ENCODE measurements at places on chromosomes 11 and 22.

- no peak for DNase-seq
These were observed 21.1 kb downstream of the SHISA8 start for GRCh38 chr22:41893591-41894375.

- peak; percentile 97 for DNase-seq
These were observed 952 bp downstream of the YAP1 start for GRCh38 chr11:102111011-102111786.

DNA sequence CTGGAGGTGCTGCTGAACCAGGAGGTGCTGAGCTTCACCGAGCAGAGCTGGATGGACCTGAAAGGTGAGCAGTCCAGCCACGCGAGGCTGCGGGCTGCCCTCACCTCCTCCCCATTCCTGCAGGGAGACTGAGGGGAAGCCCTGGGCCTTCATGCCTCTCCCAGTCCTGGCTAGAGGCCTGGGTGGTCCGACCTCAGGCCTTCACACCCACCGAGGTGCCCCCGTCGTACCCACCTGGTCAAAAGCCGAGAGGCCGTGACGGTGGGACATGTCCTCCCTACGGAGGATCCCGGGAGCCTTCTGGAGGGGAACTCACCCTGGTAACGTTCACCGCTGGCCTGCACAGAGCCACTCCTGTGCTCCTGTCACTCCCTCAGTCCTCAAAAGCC, 5.1 kb downstream of the SUSD2 start:
- no peak for DNase-seq

DNA sequence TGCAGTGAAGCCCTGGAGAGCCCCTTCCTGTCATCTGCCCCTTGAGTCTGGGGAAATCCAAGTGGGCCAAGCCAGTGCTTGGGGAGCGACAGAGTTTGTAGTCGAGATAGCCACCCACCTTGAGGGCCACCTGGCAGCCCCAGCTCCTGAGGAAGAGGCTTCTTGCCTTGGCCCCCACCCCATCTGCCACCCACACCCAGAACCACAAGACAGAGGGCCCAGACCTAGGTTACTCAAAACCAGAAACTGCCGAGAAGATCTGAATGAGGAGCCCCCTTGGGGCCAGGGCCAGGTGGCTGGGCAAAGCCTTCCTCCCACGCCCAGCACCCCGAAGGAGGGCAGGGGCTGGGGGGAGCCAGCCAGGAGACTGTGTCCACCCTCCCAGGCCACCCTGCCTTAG, 18.8 kb upstream of the PRR5 start:
- no peak for DNase-seq

GRCh38 chr11:75428281-75428724, 4.7 kb downstream of the KLHL35 start:
- peak; percentile 89 for DNase-seq

GRCh38 chr22:46578824-46579561, 41.2 kb upstream of the GRAMD4 start:
- DNase-seq, result peak; percentile 65

- no peak for DNase-seq
These were observed 366.2 kb upstream of the CCDC179 start for GRCh38 chr11:23226331-23227077.

GRCh38 chr11:5380740-5381342, 2.8 kb upstream of the OR51M1 start:
- no peak for DNase-seq

DNA sequence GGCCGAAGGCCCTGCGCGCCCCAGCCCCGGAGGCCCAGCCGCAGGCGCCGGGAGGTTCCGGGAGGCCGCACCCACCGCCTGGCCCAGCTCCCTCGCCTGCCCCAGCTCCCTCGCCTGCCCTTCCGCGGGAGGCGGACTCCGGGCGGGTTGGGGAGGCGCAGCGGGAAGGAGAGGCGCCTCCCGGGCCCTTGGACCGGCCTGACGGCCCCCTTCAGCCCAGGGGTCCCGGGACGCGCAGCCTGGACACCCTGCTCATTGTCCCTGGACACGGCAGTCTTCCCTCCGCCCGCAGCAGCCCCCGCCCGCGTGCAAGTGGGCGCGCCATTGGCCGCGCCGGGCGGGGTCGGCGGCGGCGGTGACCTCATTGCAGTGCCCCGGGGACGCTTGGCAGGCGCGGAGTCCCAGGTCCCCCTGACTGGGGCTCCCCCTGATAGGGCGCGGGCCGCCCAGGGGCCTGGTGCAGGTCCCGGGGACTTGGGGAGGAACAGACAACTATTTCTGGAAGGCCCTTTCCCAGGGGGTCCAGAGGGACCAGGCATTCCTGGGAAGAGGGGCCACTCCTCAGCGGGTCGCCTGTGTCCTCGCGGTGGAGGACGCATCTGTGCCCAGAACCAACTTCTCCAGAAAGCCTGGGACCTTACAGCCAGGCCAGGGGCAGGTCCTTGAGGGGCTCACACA, 501 bp downstream of the CD151 start:
- no peak for DNase-seq

- no peak for DNase-seq
These were observed 83.3 kb upstream of the SUSD2 start for GRCh38 chr22:24097961-24098391.

- DNase-seq, result no peak
These were observed 19.8 kb upstream of the PPP2R1B start for GRCh38 chr11:111785886-111786412.

DNA sequence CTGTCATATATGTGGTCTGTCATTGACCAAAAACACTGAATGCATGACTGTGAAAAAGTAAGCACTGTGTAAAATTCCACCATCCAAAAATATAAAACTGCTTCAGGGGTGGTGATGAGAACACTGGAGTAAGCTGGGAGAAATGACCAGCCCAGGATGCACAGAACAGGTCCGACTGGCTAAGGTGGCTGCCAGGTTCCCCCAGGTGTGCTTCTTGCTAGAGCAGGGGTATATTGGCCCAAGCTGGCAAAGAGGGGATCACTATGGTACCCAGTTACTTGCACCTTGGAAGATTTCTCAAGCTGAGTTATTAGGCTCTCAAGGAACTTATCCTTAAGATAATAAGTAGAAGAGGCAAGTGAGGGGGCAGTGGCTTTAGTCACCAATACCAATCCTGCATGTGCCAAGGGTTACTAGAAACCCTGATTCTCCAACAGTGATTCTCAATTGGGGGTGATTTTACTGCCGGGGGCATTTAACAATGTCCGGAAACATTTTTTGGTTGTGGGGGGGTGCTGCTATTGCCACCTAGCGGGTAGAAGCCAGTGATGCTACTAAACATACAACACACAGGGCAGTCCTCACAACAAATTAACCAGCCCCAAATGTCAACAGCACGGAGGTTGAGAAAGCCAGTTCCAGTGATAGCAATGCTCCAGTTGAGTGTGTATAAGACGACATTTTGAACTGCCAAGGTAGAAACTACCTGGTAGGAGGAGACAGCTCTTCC, 15.7 kb downstream of the SNU13 start:
- DNase-seq, result no peak

DNA sequence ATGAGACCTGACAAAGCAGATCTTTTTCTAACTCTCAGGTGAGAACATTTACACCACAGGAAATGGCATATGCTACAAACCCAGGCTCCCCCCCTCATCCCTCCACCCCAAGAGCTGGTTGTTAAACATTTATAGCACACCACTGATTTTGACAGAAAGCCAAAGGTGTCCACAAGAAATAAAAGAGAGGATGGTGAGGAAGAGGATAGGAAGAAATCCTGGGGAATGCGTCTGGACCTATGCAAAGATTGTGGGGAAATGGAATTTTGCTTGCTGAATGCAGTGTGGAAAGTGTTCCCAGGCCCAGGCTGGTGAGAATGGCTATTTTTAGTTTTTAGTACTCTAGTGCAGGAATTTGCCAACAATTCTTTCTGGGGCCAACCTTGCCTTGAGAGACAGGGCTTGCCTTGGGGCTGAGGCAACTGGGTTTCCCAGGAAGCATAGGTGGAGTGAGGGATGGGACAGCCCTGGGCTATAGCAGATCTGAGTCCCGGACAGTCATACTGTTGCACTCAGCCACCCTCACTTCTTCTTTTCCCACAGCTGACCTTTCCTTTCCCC, 163.9 kb downstream of the ADAMTS15 start:
- DNase-seq, result no peak

DNA sequence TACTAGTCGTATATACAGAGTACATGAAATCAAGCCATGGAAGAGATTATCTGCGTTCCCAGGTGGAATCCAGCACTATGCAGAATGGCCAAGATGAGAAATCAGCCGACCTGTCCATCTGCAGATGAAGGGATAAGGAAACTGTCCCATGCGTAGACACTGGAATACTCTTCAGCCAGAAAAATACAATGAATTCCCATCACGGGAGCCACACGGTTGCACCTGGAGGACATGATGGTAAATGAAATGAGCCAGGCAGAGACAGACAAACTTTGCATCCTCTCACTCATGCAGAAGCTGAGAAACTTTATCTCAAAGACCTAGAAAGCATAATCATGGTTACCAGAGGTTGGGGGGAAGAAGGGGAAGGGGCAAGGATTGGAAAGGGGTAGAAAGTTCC, 111.9 kb upstream of the TOP3B start:
- DNase-seq, result no peak

- DNase-seq, result no peak
These were observed 110.7 kb upstream of the ANO5 start for GRCh38 chr11:22082178-22082577.

GRCh38 chr11:22928207-22928917, 68.1 kb upstream of the CCDC179 start:
- DNase-seq, result no peak

- DNase-seq, result no peak
These were observed 56.6 kb downstream of the ARHGEF12 start for GRCh38 chr11:120392793-120393192.

- DNase-seq, result peak; percentile 29
These were observed 1377.4 kb downstream of the BRD1 start for GRCh38 chr22:48450188-48450825.

DNA sequence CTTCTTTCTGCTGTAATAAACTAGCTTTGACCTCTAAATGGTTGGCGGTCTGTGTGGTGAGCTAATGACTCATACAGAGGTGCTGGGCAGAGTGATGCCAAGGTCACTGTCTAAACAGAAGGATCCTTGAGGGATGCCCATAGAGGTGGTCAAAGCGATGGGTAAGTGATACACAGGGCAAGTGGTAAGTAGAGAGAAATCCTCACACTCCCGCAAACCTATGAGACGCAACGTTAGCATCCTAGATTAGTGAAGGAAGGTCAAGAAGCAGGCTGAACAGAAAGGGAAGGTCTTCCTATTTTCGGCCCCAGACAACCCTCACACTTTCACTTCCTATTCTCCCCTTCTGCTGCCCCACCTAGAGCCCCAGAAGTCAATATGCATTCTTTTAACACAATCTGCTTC, 65.6 kb upstream of the SESN3 start:
- DNase-seq, result no peak

- DNase-seq, result no peak
These were observed 396.4 kb upstream of the CCDC90B start for GRCh38 chr11:83682611-83682973.

Data from kidney (tissue), 22 donors.